ENCODE measurements at places on chromosomes 12 and 14. TPM values are rescaled to one million over a fixed set of nuclear protein-coding genes. Genes with fewer than 3 reads are reported as not detected.

The BMP4 gene
- total RNA-seq = 33.1 TPM

The DHRS1 gene
- total RNA-seq = 100 TPM

The SERPINA1 gene
- 34.3 TPM for total RNA-seq

The KLRG1 gene
- 0.53 TPM for total RNA-seq

The UNC119B gene
- 26.8 TPM for total RNA-seq

The MLEC gene
- 47.5 TPM for total RNA-seq

The ACVRL1 gene
- total RNA-seq = 308 TPM

The POTEM gene
- total RNA-seq = not detected

The RND1 gene
- 0.85 TPM for total RNA-seq

- no peak for DNase-seq
These were observed 23.0 kb downstream of the MVK start for GRCh38 chr12:109596418-109597244.

DNA sequence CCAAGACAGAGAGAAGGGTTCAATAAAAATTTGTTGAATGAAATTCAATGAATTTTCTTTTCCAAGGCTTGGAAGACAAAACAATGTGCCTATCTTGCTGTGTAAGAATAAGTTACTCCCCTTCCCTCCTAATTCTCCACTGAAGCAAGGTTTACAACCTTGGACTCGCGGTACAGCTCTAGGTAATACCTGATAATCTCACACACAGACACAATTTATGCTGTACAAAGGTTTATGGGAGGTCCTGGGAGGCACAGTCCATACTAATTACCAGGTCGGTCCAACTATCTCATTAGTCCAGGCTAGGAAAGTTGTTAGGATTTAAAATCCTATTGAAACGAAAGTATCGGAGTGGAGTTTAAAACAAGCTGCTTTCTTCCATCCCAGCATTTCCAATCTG lies 42.6 kb downstream of the NELL2 start:
- DNase-seq = no peak

DNA sequence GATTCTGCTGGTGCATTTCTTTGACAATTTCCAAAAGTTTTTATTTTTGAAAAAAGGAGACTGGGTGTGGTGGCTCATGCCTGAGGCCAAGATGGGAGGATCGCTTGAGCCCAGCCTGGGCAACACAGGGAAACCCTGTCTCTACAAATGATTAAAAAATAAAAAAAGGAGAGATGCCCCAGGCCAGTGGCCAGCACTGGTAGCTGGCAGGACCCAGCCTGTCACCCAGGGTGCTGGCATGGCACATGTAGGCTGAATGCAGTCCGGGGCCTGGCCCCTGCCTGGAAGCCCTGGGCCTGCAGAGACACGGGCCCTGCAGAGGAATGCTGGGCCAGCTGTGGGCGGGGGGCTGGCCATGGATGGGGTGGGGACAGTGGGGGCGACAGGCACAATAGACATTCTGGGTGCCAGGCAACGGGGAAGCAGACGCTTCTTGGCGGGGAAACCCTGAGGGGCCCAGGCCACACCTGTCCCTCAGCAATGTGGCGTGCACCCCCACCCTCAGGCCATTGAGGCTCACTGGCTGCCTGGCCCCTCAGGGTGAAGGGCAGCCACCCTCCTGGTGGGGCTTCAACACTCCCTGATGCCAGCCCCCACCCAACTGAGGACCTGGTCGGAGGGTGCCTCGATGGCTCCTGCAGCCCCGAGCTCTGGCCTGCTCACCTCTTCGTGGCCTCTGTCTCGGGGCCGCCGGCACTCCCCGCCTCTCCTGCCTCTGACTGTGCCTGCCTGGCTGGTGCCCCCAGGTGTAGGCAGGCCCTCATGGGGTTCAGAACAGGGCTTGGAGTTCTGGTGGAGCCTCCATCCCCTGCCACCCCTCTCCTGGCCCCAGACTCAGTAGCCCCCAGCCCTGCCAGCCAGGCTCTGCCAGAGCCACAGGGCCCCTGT lies 12.1 kb downstream of the TRMT61A start:
- no peak for DNase-seq

- DNase-seq = no peak
These were observed 46.9 kb downstream of the CHGA start for GRCh38 chr14:92969871-92970270.

DNA sequence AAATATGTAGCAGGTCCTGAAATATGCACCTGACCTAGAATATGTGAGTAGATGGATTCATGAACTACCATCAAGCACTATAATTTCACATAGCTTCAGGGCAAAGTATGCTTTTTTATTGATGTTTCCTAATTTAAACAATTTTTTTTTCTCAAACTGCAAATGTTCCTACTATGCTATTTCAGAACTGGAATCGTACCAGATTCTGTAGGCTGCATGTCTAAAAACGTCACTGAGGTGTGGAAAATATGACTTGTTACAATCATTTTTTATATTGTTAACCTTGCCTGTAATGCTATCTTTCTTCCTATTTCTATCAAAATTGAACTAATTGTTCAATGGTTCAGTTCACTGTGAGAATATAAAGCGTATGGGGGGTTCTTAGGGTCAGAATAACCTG lies 78.0 kb upstream of the RERGL start:
- DNase-seq = no peak

- DNase-seq = no peak
These were observed 101.4 kb upstream of the PPM1H start for GRCh38 chr12:63036216-63036973.

DNA sequence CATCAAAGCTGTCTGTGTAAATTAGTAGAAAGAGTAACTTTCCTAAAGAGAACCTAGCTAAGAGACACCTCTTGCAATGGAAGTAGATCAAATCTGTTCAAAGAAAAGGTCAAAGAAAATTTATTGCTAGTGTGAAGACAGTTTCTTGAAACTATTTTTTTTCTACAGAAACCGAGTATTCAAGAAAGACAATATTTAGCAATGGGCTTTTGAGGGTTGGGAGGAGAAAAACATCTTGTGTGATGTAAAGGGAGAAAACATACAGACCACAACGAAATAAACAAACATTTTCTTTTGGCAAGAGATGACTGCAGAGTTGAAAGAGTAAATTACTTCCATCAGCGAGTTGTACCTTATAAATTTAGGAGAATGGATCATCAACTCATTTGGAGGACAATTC lies 24.4 kb downstream of the NKX2-1 start:
- no peak for DNase-seq

All from ascending aorta (tissue), 2 donors.